ENCODE measurements at places on chromosomes 2 and 18.

- no peak for DNase-seq
These were observed 113.7 kb upstream of the MAP4K3 start for GRCh38 chr2:39550701-39551285.

- no peak for DNase-seq
These were observed 91.7 kb downstream of the ACTR3 start for GRCh38 chr2:113981404-113982134.

- no peak for DNase-seq
These were observed 73.8 kb downstream of the TRABD2A start for GRCh38 chr2:84807063-84807485.

DNA sequence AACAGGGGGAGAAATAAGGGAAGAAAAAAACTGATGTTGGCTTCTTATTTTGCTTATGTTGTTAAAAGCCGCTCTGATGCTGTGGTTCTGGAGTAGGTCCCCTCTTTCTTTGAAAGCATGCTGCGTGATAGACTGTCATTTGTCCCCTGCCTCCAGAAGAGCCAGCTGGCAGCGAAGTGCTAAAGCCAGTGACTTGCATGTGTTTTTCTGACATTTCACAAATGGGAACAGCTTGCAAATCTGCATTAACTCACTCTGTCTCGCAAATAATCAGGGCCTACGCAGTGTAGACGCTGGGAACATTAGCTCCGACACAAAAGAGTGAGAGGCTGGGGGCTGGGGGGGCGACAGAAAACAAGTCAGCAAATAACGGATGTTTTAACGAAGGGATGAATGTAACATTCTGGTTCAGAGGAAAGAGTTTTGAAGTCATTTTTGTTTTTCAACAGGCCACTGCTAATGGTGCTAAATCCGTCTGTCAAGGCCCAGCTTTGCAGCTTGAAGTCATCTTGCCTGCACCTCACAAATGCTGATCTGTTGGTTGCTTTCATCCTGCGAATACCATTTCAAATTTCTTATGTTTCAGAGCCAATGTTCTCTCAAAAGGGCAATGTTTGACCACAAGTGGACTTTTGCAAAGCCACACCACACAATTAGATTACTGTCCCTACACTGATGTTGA, 68.8 kb upstream of the PIK3C3 start:
- DNase-seq, result no peak

DNA sequence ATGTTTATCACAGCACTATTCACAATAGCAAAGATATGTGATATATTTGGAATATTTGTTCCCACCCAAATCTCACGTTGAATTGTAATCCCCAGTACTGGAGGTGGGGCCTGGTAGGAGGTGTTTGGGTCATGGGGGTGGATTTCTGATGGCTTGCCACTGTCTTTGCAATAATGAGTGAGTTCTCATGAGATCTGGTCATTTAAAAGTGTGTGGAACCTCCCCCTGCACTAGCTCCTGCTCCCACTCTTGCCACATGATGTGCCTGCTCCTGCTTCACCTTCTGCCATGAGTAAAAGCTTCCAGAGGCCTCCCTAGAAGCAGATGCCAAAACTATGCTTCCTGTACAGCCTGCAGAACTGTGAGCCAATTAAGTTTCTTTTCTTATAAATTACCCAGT, 72.2 kb upstream of the DYNC1I2 start:
- DNase-seq, result no peak

GRCh38 chr2:31386172-31386571, 28.4 kb downstream of the XDH start:
- DNase-seq, result no peak

- DNase-seq, result no peak
These were observed 309.5 kb downstream of the NDUFA10 start for GRCh38 chr2:239715606-239716005.

DNA sequence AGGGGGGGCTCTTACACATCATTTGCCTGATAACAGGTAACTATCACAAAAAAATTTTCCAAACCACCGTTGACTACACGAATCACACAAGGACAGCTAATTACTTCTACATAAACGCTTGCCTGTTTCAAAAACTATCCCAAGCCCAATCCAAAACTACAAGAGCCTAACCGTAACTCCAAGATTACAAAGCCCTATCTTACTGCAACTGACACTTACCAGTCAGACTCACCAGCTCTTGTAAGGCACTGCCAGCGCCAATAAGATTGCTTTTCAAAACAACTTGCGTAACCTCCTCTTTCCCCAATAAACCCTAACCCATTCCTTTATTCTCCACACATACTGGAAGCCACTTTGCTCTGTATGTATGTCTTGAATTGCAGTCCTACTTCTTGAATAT, 148.4 kb downstream of the NBAS start:
- no peak for DNase-seq

- DNase-seq, result peak; percentile 36
These were observed 4.8 kb downstream of the CWC22 start for GRCh38 chr2:180002198-180002770.

DNA sequence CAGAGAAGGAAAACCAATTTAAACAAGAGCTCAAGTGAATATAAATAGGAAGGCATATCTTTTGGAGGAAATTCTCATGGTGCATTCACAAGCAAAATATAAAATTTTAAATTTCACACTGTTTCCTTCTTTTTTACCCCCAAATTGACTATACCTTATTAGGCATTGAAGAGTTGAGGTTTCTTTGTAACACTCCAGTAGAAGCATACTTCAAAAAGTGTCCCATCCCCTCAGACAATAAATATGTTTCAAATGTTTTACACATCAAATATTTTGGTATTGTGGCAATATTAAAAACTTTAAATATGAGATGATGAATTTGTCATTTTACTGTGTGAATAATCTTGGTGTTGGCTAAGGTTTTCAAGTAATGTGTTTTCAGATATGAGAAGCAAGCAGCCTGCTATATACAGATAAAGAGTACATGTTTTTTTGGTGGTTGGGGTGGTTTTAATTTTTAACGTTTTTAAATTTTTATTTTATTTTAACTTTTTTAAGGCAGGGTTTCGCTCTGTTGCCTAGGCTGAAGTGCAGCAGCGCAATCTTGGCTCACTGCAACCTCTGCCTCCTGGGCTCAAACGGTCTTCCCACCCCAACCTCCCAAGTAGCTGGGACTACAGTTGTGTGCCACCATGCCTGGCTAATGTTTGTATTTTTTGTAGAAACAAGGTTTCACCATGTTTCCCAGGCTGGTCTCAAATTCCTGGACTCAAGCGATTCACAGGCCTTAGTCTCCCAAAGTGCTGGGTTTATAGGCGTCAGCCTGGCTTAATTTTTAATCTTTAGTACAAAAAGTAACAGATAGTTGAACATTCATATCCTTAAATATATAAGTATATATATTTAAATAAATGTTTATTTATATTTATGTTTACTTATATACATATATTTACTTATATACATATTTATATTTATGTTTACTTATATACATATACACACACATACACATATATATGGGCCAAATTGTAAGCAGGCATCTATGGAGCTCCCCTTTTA, 36.5 kb upstream of the DLX1 start:
- DNase-seq, result no peak

GRCh38 chr2:176599796-176600485, 330.7 kb downstream of the MTX2 start:
- no peak for DNase-seq

GRCh38 chr2:231612109-231612455, 19.4 kb downstream of the TEX44 start:
- no peak for DNase-seq

- DNase-seq, result no peak
These were observed 30.8 kb upstream of the ONECUT2 start for GRCh38 chr18:57404345-57404744.

GRCh38 chr2:100878000-100878791, 58.3 kb downstream of the NPAS2 start:
- no peak for DNase-seq

DNA sequence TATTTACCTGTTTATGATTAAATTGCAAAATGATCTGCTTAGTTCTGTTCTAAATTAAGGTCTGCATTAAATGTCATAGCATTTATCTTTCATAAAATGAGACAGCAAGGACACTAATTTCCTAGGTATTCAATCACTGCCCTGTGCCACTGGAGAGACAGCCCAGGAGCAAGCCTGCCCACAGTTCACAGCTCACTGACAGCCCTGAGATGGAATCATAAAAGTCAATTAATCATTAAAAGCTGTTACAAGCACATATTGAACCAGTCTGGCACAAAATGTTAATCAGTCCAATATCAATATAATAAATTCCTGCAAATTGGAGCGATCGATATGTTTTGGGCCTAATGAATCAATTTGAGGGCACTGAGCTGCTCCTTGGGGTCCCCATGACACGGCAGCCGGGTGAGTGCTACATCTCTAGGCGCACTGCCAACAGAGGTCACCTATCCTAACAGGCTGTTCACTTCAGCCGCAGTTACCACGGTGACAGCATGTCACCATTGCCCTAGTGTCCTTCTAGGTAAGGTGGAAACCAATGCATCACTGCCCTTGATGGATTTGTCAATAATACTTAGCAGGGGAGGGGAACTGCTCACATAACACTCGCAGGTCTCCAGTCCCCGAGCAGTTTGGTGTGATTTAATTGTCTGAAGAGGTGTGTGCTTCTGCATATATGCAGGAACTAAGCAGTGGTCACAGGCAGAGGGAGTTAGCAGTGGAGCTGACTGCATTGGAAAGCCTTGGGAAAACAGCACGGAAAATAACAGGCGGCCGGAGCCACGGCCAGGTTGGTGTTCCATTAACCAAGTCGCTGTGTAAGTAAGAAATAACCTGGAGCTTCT, 47.3 kb downstream of the POU3F3 start:
- DNase-seq, result no peak

DNA sequence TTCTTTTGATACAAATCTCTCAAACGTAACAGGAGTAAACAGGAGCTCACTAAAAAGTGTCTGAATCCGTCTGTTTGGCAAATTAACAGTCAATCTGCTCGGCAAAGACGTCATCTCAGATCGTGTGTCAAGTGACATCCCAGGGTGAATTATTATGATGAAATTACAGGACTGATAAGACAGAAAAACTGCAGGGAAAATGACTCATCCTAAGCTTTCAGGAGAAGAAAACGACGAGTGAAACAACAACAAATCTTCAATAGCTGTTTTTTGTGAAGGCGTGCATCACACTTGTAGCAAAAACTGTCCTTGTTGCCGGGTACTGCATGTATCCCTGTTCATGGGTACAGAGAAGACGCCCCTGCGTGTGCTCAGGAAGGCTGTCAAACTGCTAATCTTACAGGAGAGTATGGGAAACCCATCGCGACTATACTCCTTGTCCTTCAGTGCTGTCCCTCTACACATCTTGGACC, 24.9 kb downstream of the EPB41L3 start:
- DNase-seq, result no peak

GRCh38 chr2:204340511-204340910, 204.8 kb upstream of the PARD3B start:
- DNase-seq, result no peak

- DNase-seq, result no peak
These were observed 77.4 kb upstream of the OSR1 start for GRCh38 chr2:19435815-19436214.

GRCh38 chr2:230991598-230991997, 4.3 kb upstream of the SPATA3 start:
- no peak for DNase-seq

- DNase-seq, result no peak
These were observed 26.8 kb downstream of the PPP1CB start for GRCh38 chr2:28778392-28778791.

DNA sequence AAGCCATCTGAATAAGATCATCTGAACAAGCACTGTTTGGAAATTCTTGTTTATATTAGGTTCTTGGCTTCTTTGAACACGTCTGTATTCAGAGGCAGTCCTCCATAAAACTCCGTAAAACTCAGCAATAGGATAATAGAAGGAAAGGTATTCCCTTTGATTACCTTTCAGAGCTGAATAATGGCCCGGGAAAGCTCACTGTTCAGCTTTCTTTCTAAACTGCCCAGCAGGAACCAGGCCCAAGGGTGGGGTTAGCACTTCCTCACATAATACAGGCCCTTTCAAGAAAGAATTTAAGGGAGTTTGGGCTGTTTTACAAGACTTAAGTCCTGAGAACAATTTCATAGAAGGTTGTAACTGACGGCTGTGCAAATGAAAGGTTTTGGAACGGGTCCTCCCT, 72.2 kb upstream of the PHLPP1 start:
- DNase-seq, result no peak

DNA sequence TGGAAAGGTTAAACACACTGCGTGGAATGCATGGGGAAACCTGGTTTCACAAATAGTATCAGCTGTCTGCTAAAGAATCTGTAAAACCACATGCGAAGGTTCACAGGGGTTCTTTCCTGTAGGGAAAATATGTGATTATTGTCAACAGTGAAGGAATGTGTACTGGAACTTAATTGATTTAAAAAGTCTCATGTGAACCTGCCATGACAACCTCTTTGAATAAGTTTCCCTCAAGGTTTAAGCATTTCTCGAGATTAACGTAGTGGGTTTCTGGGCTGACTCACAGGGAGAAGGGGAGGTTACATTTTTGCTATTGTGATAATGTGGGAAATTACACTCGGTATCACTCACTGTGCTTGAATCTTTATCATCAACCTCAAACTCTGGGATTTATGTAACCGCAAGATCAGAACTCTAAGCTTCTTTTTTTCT, 28.2 kb upstream of the IL1R1 start:
- DNase-seq, result no peak

DNA sequence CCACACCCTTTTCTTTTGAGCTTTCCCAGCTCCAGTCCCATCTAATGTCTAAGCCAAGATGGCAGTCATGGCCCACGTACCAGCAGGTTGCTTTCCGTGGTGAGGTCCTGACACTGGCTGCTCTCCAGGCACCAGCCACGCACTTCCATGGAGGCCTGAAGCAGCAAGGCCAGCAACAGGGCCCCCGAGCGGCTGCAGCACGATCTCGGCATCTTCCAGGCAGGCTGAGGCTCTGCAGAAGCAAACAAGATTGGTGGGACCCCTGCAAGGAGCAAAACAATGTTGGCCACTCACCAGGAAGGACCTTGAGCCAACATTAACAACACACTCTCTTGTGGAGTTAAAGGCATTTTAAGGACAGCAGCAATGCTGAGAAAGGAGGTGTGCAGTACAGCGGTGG, 3.8 kb downstream of the POMC start:
- DNase-seq, result no peak

DNA sequence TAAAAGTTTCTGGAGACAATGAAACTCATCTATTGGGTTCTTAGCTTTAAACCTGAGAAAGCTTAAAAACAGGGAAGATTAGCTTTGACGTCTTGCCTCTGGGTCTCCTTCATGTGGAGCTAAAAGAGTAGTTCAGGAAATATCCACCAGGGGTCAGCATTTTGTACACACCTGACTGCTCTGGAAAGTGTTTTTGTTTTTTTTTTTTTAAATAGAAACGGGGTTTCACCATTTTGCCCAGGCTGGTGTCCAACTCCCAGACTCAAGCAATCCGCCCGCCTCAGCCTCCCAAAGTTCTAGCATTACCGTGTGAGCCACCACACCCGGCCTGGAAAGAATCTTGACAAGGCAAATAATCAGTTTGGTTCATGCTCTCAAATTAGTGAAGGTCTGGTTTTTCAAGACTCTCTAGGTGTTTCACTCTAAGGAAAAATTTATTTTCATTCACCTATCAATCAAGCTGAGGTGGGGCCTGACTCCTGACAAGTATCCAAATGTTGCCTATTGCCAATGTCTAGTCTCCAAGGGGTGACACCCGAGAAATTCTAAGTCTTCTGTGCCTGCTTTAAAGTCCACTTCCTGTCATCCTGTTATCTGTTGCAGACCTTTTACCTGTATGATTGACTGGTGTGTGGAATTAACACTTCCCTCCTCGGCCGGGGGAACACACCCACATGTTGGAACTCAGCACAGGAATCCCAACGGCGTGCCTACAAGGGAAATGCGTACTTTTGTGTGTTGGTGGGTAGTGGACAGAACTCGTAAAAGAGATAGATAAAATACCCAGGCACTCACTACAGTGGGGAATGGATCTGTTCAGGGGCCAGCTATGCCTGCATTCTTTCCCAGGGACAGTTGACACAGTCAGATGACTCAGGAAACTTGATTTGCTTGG, 11.3 kb downstream of the IL1RN start:
- peak; percentile 76 for DNase-seq

Measured in inflammatory macrophage (primary cell).